ENCODE measurements at places on chromosomes 3 and 15.

GRCh38 chr3:46868948-46869347 lies 5.7 kb upstream of the MYL3 start:
- DNase-seq, result no peak

DNA sequence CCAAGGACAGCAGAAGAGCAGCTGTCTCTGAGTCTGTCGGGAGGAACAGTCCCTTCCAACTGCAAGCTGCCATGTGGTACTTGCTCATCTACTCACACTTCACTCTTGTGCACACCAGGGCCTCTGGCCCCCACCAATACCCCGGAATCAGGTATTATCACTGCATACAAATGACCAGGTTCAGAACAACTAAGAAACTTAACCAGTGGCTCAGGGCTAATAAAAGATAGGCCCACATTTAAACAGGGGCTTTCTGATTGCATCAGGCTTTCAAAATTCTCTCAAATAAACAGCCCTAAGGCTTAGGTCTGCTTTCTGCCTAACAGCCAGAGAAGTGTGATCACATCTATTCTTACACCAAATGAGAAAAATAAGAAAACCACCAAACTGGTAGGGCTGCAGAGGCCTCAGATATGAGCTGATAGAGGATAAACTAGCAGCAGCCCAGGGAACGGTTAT lies 20.7 kb downstream of the CCDC12 start:
- DNase-seq, result no peak

GRCh38 chr3:154967090-154967489 lies 113.0 kb upstream of the MME start:
- DNase-seq, result no peak

DNA sequence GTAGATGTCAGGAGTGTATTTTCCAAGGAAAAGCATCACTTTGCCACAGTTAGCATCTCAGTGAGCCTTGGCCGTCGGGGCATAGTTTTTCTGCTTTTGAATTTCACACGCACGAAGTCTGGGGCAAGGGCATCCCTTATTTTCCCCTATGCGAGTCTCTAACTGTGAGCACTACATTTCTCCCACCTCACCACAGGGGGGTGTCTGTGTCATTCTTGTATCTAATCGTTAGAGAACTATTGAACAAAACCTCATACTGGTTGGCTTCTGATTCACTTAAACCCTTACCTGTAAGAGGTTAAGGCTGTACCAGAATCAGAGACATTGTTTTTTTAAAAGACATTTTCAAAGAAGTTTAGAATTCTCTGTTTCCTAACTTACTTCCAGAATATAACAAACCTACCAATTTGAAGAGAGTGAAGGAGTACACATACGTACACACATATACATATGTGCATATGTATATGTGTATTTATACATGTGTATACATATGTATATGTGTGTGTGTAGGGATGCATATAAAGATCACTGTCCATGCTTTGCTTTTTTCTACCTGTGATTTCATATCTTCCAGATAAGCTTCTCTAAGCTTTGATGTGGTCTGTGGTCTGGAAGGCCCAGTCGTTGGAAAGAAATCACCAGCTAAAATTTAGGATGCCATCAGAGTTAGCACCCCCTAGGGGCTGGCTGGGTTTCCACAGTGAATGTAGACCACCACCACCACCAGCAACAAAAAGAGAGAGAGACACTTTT lies 49.4 kb downstream of the MYZAP start:
- DNase-seq, result peak; percentile 84

DNA sequence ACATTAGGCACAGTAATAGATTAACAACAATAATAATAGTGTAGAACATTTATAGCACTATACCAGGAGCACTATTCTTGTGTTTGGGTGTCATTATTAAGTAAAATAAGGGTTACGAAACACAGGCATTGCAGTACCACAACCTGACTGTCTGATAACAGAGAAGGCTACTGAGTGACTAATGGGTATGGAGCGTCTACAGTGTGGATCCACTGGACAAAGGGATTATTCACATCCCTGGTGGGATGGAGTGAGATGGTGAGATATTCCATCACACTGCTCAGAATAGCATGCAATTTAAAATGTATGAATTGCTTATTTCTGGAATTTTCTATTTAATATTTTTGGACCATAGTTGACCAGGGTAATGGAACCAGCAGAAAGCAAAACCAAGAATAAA lies 18.2 kb downstream of the MINDY4B start:
- no peak for DNase-seq

DNA sequence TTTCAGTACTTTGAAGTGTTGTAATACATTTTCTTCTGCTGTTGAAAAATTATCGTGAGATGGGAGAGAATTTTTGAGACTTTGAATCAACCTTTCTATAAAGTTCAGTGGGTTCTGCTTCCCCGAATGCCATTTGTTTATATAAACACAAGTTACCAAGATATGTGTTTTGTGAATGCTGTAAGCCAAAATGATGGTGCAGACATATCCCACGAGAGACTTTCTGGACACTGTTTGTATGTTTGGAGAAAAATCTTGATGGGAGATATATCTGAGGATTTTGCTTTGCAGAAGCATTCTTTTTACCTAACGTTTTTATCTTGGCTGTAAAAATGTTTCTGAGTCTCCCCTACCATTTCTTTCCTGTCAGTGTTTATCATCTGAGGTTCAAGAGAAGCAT lies 526.6 kb upstream of the ZNF717 start:
- no peak for DNase-seq

- DNase-seq, result no peak
These were observed 314.1 kb upstream of the TGFBR2 start for GRCh38 chr3:30292192-30292893.

DNA sequence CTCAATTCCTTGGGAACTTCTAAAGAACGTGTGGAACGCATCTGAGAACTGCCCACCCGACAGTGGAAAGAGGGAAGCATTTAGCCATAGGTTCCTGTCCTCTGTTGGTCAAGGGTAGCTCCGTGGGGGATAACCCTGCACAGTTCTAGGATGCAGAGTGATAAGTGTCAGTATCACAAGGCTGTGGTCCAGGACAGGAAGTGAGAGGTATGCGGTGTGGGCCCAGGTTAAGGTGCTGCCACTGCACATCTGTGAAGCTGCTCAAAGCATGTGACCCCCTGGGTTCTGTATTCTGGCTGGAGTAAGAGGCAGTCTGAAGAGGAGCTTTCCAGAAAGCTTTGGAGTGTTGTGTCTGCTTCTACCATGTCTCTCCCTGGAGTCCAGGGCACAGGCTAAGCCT lies 51.7 kb upstream of the HES1 start:
- no peak for DNase-seq

- no peak for DNase-seq
These were observed 20.3 kb upstream of the RAB6B start for GRCh38 chr3:133915685-133916658.

DNA sequence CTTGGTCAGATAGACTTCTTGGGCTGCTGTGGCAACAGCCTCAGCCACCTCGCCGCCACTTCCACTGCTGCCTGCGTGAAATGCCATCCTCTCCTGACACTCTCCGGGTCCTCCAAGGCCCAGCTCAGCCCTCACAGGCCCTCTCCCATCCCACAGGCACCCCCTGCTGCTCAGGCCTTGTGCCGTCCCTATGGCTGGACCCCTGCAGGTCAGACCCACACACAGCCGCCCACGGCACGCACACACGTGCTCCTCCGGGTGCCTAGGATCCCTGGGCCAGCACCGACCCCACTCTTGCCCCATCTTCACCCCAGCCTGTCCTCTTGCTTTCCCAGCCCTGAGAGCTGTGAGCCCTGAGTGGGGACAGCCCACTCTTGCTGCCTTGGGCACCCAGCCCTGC lies 19.7 kb downstream of the CFAP100 start:
- no peak for DNase-seq

DNA sequence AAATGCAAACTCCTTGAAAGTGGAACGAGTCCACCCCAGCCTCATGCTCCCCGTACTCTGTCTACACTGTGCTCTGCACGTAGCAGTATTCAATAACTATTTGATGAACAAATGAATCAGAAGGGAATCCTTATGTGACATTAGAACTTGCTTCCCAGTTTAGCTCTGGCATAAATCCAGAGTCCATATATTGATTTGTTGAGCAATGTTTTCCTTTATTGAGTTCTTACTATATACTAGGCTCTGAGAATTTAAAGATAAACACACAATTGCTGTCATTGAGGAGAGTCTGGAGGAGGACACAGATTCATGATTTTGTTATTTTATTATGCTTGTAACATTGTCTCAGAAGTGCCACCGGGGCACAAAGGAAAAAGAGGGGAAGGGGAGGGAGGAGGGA lies 71.1 kb upstream of the GATM start:
- no peak for DNase-seq

DNA sequence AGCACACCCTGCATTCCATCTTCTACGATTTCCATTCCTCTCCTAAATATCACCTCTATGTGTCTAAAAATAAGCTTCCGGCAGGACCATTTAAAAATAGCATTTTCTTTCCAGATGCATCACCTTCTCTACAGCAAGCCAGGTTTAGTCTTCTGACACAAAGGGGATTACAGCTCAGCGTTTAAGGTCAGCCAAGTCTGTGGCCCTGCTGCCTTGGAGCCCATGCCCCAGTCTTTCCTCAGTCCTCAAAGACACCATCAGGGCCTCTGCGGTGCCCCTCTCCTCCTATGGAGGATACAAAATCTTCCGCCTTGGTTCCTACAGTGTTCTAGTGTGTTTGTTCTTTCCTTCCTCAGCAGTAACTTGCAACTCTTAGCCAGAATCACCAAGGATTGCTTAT lies 3.8 kb downstream of the SELENOS start:
- DNase-seq, result no peak

DNA sequence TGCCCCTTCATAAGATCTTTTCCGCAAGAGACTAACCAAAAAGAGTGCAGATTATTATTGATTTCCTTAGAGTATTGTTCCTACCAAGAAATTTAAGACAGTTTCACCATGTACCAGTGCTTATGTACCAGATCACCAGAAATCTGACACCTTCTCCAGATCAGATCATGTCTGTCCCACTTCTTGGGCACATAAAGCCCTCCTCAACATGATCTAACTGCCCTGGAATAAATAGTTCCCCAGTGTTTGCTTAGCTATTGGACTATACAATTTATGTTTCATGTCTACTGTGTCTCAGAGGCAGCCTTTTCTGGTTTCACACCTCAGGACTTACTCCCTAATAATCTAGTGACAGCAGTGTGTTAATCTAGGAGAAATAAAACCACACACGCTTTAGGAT lies 46.8 kb downstream of the NME9 start:
- no peak for DNase-seq

- no peak for DNase-seq
These were observed 66.5 kb downstream of the CDAN1 start for GRCh38 chr15:42670451-42670850.

GRCh38 chr15:90610190-90610589 lies 80.5 kb downstream of the CRTC3 start:
- no peak for DNase-seq

GRCh38 chr15:58987036-58987435 lies 427 bp upstream of the RNF111 start:
- no peak for DNase-seq

GRCh38 chr3:58307639-58308215 lies 1.4 kb downstream of the HTD2 start:
- no peak for DNase-seq

DNA sequence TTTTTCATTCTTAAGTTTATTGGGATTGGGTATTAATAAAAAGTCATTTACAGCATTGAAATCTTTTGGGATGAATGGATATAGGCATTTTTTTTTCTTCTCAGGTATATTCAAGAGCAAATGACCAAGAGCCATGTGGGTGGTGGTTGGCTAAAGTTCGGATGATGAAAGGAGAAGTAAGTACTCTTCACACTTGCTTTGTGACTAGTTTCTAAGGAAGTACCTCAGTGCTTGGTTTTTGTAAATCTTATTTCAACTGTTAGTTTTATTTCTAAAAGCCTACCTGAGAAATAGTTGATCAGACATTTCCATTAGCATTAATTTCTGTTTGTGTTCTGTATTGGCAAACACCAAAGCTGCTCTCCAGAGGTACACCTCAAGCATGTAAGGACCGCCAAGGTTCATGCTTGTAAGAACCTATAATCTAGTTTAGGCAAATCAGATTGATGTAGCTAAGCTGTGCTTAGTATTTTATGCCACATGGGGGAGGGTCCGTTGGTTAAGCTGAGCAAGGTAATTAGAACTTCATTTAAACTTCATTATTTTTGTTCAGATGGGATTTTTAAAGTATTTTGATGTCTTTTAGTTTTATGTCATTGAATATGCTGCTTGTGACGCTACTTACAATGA lies 35.4 kb downstream of the FXR1 start:
- DNase-seq, result no peak

GRCh38 chr3:9416139-9416780 lies 18.8 kb downstream of the SETD5 start:
- no peak for DNase-seq

DNA sequence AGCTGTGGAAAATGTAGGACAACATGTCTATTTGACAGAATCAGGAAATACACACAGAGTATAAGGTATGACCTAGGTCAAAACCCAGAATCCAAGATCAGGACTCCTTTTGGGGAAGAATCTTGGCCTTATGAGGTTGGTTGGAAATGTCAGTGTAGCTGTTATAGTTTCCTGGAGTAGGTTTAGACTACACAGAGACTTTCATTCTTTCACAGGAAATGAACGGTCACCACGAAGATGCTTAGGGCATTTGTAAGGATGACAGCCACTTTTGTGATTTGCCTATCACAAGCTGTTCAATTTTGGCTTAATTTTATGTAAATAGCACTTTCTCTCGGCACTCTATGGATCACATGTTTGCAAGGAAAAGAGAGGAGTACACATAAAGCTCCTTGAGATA lies 18.6 kb upstream of the ZBTB20 start:
- no peak for DNase-seq

- no peak for DNase-seq
These were observed 395.3 kb downstream of the GAP43 start for GRCh38 chr3:116018646-116019045.

GRCh38 chr3:29601861-29602585 lies 321.2 kb downstream of the RBMS3 start:
- DNase-seq, result no peak

- DNase-seq, result no peak
These were observed 28.9 kb downstream of the CLEC3B start for GRCh38 chr3:45055032-45055410.

DNA sequence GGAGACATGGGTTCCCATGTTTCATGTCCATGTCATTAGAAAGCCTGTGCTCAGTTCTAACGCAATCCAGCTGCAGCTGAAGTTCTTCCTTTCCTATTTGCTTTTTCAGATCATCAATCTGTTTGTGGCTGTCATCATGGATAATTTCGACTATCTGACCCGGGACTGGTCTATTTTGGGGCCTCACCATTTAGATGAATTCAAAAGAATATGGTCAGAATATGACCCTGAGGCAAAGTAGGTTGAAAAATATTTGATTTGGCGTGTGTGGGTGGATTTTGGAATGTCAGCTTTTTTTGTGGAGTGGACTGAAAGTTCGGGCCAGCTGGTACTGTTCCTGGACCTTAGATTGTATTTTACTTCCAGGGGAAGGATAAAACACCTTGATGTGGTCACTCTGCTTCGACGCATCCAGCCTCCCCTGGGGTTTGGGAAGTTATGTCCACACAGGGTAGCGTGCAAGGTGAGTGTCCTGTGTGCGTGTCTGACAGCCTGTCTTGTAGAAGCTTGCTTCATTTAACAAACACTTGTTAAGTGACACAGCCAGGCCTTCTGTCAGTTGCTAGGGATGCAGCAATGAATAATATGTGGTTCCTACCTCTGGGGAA lies 69.6 kb downstream of the CHDH start:
- DNase-seq, result no peak

GRCh38 chr15:67839499-67839928 lies 331 bp downstream of the RNU6-1 start:
- peak; percentile 69 for DNase-seq

- no peak for DNase-seq
These were observed at the start of gene MYZAP for GRCh38 chr15:57591822-57592367. TSS of gene MYZAP (plus strand) at chr15:57591904. CDS start at chr15:57592035, 131 bp downstream.
